ENCODE measurements at places on chromosomes 6 and 20.

DNA sequence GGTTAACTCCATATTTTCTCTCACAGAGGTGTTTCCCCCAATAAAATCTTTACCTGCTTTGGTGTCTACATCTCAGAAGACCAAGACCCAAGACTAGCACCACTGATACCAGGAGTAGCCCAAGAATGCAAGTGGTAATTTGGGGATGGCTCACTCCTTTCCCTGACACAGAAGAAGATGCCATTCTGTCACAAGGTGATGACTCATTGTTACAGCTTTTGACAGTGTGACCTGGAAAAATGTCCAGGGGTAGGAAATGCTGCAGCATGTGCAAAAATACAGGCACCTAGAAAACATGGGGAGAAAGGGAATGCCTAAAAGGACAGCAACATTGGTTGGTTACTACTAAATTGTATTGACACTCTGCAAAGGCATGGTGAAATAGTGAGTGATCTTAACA is 254.0 kb upstream of the GJE1 start:
- no peak for DNase-seq
- no peak overlapping the region for H3K27ac ChIP-seq
- no peaks in the 10 kb centered on the region for H3K4me1 ChIP-seq
- no peak overlapping the region for H3K4me3 ChIP-seq

GRCh38 chr20:16671753-16672152 is 58.1 kb upstream of the SNRPB2 start:
- H3K27ac ChIP-seq = no peak overlapping the region
- no peaks in the 10 kb centered on the region for H3K4me1 ChIP-seq
- no peaks in the 10 kb centered on the region for H3K27me3 ChIP-seq
- DNase-seq = no peak
- peaks cover 3% of the 10 kb centered on the region for H3K36me3 ChIP-seq
- H3K4me3 ChIP-seq = no peak overlapping the region

DNA sequence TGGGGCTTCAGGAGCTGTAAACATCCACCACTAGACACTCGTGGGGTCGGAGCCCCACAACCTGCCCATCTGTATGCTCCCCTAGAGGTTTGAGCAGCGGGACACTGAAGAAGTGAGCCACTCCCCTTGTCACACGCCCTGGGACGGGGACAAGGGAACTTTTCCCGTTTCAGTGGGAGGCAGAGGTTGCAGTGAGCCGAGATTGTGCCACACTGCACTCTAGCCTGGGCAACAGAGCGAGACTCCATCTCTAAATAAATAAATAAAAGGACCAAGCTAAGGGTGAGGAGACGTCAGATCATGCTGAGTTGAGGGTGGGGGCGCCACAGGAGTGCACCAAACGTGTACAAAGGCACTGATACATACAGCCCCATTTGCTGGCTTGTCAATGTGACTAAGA is 8.4 kb downstream of the ZCCHC3 start:
- H3K36me3 ChIP-seq = peaks cover 10% of the 10 kb centered on the region
- H3K27ac ChIP-seq = no peak overlapping the region
- peaks cover 16% of the 10 kb centered on the region for H3K27me3 ChIP-seq
- H3K4me1 ChIP-seq = peaks cover 60% of the 10 kb centered on the region

DNA sequence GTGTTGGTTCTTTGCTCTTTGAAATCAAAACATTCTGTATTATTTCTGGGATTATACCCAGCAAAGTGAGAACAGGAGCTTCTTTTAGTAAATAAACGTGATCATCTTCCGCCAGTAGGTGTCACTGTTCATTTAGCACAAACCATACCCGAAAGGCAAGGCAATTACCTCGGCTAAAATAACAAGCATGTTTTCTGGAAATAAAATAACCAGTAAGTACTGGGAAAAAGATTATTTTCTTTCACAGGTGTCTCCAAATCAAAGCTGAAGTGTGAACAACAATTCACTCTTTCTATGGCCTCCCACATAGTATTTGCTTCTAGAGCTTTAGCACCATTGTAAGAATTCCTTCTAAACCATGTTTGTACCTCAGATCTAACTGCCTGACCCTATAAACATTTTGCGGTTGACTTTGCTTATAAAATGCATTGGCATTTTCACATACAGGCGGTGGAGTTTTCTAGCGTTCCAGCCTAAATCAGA is 144.6 kb upstream of the AGPAT4 start:
- peaks cover 27% of the 10 kb centered on the region for H3K4me1 ChIP-seq
- H3K36me3 ChIP-seq = no peaks in the 10 kb centered on the region
- H3K27me3 ChIP-seq = 0 out of 2 replicates have a peak, but pooled peaks cover 3% of the 10 kb centered on the region
- no peak overlapping the region for H3K4me3 ChIP-seq
- no peak overlapping the region for H3K27ac ChIP-seq
- DNase-seq = no peak
